D341Med (cell line): ENCODE measurements at places on chromosomes 7 and 10.

DNA sequence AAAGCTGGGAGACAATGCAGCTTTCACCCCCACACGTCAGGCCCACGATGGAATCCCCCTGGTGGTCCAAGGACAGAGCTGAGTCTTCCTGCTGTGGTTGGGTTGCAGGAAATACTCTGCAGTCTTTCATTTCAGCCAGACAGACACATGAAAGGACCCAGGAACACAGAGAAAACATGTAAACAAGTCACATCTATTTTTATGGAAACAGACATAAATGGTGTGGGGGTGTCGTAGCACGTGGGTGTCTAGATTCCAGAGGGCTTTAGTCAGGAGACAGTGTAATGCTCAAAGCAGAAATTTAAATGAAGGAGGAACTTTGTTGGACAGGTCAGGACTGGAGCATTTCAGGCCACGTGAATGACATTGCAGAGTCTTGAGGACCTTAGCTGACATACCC lies 444.6 kb downstream of the SUGCT start:
- DNase-seq = no peak

DNA sequence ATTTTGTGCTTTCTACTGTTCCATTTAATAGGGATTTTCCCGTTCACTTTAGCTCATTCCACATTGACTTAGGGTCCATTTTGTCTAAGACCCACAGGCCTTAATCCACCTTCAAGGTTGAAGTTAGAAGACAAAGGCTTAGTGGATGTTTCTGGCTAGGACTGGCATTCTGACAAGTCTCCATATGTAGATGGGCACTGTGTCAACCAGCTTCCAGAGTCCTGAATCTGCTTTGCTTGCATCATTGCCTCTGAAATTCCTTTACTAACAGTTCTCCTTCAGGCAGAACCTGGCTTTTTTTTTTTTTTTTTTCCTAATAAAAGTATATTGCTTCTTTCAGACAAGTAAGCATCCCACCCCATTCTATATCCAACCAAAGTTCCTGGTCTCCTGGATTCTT lies 69.6 kb upstream of the PDCD4 start:
- no peak for DNase-seq

DNA sequence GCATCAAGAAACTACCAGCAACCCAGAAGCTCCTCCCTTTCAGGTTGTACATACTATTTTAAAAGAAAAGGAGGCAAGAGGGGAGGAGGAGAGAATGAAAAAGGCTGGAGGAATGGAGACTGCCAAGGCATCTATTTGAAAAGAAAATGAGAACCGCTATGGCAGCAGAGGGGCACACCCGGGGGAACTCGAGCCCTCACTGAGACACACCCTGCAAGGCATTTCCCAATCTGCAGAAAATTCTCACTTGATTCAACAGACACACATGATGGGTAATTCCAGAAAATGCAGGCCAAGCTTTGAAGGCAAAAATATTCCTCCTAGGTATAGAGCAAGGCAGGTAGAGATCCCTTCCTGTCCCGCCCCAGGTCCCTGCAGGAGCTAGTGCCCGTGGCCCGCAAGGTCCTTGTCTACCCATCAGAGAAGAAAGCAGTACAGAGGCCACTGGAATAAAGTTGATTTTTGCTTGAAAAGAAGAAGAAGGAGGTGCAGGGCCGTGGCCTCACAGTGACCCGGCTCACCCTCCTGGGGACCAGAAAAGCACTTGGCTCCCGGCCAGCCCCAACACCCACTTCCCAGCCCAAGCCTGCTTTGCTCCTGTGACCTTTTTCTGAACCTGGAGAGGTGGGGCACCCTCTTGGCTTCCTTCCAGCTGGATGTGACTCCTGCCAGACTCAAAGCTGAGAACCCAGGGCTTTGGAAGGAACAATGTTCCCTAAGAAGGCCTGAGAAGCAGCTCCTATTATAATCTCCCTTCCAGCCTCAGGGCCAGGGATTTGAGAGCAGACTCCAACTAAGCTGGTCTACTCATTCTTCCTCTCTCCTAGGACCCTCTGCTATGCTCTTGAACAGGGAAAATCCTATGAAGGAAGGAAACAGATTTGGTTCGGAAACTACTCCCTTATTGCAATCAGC lies 6.2 kb upstream of the PIK3CG start:
- no peak for DNase-seq

DNA sequence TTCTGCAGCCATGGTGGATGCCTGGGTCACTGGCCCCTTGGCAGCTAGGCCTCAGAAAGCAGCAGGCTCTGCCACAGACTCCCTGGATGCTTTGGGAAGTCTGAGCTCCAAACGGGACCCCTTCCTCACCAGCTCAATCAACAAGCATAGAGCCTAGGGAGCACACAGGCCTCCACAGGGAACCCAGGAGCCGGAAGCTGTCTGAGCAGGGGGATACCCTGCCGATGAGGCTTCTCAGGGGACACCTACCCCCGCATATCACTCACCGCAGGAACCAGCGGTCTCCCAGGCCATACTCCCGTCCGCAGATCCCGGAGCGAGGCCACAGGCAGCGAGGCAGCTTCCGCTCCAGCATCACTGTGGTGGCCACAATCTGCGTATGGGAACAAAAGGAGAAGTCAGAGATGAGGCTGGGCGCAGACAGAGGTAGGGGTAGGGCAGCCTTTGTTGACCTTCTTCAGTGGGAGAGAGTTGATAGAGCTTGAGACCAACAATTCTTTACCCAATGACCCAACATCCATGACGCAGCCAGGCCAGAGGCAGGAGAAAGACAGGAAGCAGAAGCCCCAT lies 13.4 kb downstream of the TRPV6 start:
- no peak for DNase-seq

DNA sequence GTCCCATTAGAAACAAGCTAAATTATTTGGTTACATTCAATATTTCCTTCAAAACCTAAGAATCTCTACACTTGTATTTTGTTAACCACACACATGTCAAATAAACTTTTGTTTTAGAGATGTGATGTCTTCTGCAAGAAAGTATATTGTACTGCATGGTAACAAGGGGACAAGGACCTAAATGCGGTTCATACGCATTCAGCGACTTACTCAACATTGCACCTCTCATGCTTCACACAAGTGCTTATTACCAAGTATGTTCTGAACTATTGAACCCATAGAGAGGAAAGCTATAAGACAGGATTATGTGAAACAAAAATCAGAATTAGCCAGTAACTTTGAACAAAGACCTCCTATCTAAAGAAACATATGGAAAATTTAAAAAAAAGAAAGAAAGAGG lies 68.3 kb downstream of the CREB5 start:
- DNase-seq = no peak

DNA sequence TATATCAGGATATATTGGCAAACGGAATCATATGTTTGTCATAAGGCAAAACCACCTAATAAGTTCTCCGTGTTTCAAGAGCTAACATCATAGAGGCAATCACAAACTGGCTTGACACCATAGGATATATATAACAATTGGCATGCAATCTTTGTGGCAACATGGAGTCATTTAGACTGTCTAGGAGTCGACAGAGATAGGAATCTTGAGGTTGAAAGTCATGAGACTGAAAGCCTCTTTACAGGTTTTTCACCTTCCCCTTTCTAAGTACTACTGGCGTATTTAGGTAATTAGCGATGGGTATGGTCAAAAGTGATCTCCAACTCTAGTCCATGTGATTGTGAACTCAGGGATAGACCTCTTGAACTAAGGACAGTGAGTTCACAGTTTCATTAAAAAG lies 63.7 kb downstream of the THSD7A start:
- DNase-seq = no peak

- no peak for DNase-seq
Measured at GRCh38 chr7:25405736-25406135, 177.4 kb upstream of the NPVF start.

DNA sequence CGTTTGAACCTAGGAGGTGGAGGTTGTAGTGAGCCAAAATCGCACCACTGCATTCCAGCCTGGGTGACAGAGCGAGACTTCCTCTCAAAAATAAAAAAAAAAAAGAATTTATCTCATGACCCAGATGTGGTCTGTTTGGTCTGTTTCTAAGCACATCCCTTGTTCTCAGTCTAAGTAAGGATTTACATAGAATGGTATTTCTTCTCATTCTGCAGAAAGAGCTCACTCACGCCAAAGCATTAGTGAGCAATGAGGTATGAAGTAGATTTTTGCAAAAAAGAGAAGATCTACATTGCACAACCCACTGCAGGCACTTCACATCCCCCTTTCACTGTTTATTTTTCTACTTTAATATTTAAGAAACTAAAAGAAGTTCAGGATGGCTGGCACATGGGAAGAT lies 76.5 kb upstream of the FGL2 start:
- no peak for DNase-seq

GRCh38 chr7:146150153-146150552 lies 33.6 kb downstream of the CNTNAP2 start:
- no peak for DNase-seq

- peak; percentile 11 for DNase-seq
Measured at GRCh38 chr10:101769541-101770180, 6.3 kb downstream of the FGF8 start.

DNA sequence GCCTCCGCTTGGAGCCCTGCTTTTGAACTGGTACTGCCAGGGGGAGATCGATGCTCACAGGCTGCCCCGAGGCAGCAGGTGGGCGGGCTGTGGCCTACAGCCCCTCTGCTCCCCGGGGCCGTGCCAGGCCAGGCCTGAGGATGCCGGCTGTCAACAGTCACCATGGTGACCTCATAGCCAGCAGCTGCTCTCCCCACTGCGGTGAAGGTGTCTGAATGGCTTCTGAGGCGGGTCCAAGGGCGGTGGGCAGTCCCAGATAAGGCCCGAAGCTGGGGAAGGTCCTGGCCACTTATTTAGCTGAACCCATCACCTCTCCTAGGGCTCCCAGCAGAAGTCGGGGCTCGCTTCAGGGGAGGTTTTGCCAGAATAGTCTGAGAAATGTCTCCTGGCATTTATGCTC lies 179.3 kb downstream of the ARHGAP12 start:
- peak; percentile 59 for DNase-seq

GRCh38 chr7:137820677-137821420 lies 25.9 kb downstream of the DGKI start:
- peak; percentile 62 for DNase-seq
